ENCODE measurements at places on chromosomes 2 and 18. TPM values are rescaled to one million over a fixed set of nuclear protein-coding genes. Genes with fewer than 3 reads are reported as not detected.

DNA sequence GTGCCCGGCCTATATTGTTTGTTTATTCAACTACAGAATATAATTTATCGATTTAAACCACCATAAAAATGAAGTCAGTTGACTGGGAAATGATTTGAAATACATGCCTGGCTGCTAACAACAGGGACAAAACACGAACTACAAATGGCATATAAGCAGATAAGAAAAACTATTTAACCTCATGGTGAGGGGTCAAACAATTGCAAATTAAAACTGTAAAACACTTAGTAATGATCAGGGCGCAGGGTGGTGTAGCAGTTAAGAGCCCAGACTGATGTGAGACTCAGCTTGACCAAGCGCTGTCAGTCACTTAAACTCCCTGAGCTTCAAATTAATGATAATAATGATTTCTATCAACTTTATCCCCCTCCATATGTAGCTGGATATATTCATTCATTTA, 6.7 kb downstream of the MTHFD2 start:
- H3K27me3 ChIP-seq: no peaks in the 10 kb centered on the region
- H3K4me3 ChIP-seq: peak overlapping the region; percentile 63
- peaks cover 35% of the 10 kb centered on the region for H3K4me1 ChIP-seq
- DNase-seq: no peak
- H3K27ac ChIP-seq: peak overlapping the region; percentile 60

DNA sequence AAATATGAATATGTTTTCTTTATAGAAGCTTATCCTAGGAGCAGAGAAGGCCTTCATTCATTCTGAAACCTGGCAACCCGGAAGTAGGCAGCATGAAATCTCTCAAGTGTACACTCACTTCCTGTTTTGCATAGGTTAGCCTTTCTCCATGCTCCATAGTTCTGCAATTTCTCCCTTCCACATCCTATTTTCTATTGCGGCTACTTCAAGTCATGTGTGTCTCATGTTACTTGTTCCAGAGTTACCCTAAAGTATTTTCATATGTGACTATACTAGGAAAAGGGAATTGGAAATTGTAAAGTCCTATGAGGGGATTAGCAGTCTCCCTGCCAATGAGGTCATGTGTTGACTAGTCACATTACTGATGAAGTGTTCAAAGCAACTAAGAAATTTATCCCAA, 320.6 kb downstream of the NCKAP5 start:
- H3K4me1 ChIP-seq: peaks cover 22% of the 10 kb centered on the region
- peak; percentile 14 for DNase-seq
- no peak overlapping the region for H3K27ac ChIP-seq
- no peaks in the 10 kb centered on the region for H3K36me3 ChIP-seq
- no peaks in the 10 kb centered on the region for H3K27me3 ChIP-seq
- no peak overlapping the region for H3K4me3 ChIP-seq

DNA sequence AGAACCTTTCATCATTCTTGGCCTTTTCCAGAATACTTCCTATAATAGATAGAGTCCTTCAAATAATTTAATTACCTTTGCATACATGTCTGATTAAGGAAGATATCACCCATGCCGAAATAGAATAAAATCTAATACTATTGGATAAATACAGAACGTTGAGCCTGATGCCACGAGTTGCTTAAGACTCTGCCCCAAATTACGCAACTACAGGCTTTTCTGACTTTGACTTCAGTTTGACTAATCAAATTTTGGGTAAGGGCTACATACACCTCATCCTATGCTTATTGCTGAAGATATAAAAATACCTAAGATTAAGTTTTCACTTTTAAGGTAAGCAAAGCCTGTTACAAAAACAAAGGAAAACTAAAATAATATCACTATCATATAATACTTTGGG, 1065.1 kb upstream of the NRXN1 start:
- H3K4me3 ChIP-seq: no peak overlapping the region
- peak overlapping the region; percentile 63 for H3K27ac ChIP-seq
- H3K4me1 ChIP-seq: no peaks in the 10 kb centered on the region
- H3K27me3 ChIP-seq: no peaks in the 10 kb centered on the region
- H3K36me3 ChIP-seq: no peaks in the 10 kb centered on the region

DNA sequence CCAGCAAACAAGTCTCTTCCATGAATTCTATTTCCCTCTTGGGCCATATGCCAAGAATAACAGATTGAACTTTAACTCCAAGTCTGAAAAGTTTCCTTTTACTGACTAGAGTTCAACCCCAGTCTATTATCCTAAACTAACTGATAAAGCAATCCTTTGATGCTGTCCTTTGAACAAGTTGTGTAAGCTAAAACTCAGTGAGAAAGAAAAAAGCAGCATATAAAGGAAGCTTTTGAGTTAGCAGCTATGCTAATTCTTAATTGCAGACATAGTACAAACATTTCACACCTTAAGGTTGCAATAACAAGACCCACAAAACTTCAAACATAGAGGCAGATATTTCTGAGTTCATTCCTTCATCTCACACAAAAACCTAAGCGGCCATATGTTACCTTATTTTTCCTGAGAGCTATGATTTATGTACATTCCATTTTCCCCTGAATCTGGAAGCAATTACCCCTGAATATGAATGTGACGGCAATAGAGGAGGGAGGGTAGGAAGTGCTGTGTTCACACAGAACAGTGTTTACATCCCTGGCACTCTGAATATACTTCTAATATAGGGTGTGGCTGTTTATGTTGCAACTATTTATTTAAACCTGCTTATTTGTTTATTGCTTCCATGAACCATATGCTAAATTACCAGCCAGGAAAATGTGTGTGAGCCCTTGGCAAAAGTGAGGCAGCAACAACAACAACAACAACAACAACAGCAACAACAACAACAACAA, 180.6 kb downstream of the IRS1 start:
- H3K4me1 ChIP-seq: no peaks in the 10 kb centered on the region
- no peak overlapping the region for H3K4me3 ChIP-seq
- no peaks in the 10 kb centered on the region for H3K36me3 ChIP-seq
- no peak for DNase-seq
- H3K27ac ChIP-seq: no peak overlapping the region
- peaks cover 15% of the 10 kb centered on the region for H3K27me3 ChIP-seq

- H3K36me3 ChIP-seq: no peaks in the 10 kb centered on the region
- peak overlapping the region; percentile 12 for H3K27ac ChIP-seq
- no peak for DNase-seq
- H3K27me3 ChIP-seq: no peaks in the 10 kb centered on the region
- peaks cover 30% of the 10 kb centered on the region for H3K4me1 ChIP-seq
Observed at GRCh38 chr2:27955384-27956161, 65.0 kb downstream of the BABAM2 start.

- H3K4me1 ChIP-seq: peaks cover 20% of the 10 kb centered on the region
- no peaks in the 10 kb centered on the region for H3K27me3 ChIP-seq
- no peaks in the 10 kb centered on the region for H3K36me3 ChIP-seq
- no peak overlapping the region for H3K27ac ChIP-seq
Observed at GRCh38 chr2:96887493-96888012, 17.7 kb upstream of the SEMA4C start.

DNA sequence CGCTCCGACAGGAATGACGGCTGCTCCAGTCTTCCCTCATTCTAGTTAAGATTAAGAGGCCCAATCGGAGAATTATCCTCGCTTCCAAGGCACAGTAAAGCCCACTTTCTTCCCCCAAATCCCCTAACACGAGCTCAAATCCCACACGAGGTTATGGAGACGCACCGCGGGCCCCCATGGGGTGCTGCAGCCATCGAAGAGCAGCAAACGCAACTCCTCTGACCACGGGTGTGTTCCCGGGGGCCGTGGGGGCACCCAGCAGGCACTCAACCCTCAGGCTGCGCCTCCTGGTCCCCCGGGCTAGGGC, 446 bp downstream of the COPS9 start:
- H3K4me3 ChIP-seq: peak overlapping the region; percentile 91
- no peaks in the 10 kb centered on the region for H3K27me3 ChIP-seq
- DNase-seq: no peak
- no peaks in the 10 kb centered on the region for H3K36me3 ChIP-seq
- H3K27ac ChIP-seq: peak overlapping the region; percentile 97
- H3K4me1 ChIP-seq: peaks cover 40% of the 10 kb centered on the region

DNA sequence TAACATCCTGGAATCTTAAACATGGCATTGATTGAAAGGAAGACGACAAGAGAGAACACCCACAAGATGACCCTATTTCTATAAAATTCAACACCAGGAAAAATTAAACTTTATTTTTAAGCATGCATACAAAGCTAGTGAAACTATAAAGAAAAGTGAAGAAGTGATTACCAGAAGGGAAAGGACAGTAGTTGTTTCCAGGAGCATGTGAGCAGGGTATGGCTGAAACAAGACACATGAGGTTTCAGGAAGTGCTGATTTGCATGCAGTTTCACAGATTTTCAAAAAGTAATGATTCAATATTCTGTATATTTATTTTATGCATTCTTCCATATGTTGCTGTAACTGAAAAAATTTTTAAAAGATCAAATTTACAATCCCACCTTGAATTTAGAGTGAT, 24.6 kb upstream of the DAW1 start:
- H3K36me3 ChIP-seq: no peaks in the 10 kb centered on the region
- no peaks in the 10 kb centered on the region for H3K27me3 ChIP-seq
- no peak overlapping the region for H3K27ac ChIP-seq
- H3K4me1 ChIP-seq: no peaks in the 10 kb centered on the region

- H3K27me3 ChIP-seq: no peaks in the 10 kb centered on the region
- no peak overlapping the region for H3K4me3 ChIP-seq
- no peak overlapping the region for H3K27ac ChIP-seq
- DNase-seq: no peak
- H3K36me3 ChIP-seq: no peaks in the 10 kb centered on the region
Observed at GRCh38 chr18:79953971-79954651, 2.7 kb upstream of the SLC66A2 start.

DNA sequence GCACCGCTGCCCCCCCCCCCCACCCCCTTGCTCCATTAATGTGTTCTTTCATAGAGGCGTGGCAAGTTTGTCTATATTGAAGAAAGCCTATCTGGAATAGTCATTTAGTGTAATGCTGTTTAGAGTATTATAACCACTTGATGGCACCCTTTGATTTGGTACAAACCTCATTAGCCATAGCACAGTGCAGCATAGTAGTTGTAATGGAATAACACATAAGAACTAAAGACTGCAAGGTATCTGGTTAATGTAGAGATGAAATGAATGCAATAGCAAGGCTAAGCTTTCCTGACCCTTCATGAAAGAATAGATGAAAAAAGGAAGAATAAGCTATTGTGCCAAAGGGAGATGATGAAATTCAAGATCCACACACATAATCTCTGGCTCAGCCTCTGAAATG, 81.9 kb downstream of the EHBP1 start:
- H3K27ac ChIP-seq: no peak overlapping the region
- no peaks in the 10 kb centered on the region for H3K36me3 ChIP-seq
- H3K27me3 ChIP-seq: no peaks in the 10 kb centered on the region

GRCh38 chr18:26089293-26090129, 902 bp downstream of the SS18 start:
- peaks cover 21% of the 10 kb centered on the region for H3K4me1 ChIP-seq
- no peaks in the 10 kb centered on the region for H3K27me3 ChIP-seq
- DNase-seq: peak; percentile 9
- peaks cover 6% of the 10 kb centered on the region for H3K36me3 ChIP-seq

- peak overlapping the region; percentile 95 for H3K4me3 ChIP-seq
- peaks cover 24% of the 10 kb centered on the region for H3K4me1 ChIP-seq
- H3K27me3 ChIP-seq: no peaks in the 10 kb centered on the region
- peak overlapping the region; percentile 93 for H3K27ac ChIP-seq
- H3K36me3 ChIP-seq: no peaks in the 10 kb centered on the region
Observed at GRCh38 chr2:144330951-144331673, 188.8 kb downstream of the ZEB2 start.

GRCh38 chr2:164314148-164314547, 307.1 kb downstream of the GRB14 start:
- H3K4me3 ChIP-seq: no peak overlapping the region
- H3K4me1 ChIP-seq: no peaks in the 10 kb centered on the region
- DNase-seq: no peak
- no peak overlapping the region for H3K27ac ChIP-seq
- H3K27me3 ChIP-seq: no peaks in the 10 kb centered on the region

DNA sequence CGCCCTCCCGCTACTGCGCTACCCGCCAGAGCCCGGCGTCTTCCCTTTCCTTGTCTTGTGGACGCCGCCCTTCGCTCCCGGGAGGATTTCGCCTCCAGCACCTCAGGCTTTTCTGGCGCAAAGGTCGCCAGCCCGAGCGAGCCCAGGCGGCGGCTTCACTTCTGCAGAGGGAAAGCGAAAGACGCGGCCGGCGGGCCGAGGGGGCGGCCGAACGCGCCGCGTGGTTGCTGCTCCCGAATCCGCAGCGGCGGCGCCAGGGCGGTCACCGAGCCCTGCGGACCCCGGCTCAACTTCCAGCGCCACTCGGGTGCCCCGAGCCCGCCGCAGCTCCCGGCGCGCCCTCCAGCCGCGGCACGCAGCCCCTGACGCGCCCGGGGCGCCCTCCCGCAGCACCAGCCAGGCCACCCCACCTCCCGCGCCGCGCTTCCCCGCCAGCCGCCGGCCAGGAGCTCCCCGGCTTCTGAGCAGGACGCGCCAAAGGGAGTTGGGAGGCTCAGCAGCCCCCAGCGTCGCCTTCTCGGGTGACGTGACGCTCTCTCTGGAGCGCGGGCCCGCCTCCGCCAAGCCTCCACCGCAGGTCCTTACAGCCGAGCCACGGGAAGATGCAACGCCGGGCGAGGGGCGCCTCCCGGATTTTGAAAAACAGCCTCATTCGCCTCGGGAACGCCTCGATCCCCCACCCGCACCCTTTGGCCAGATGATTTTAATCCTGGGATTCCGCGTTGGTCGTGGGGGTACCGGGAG, 84.9 kb upstream of the EPB41L3 start:
- H3K27ac ChIP-seq: no peak overlapping the region
- no peak for DNase-seq
- no peak overlapping the region for H3K4me3 ChIP-seq
- peaks cover 4% of the 10 kb centered on the region for H3K4me1 ChIP-seq

DNA sequence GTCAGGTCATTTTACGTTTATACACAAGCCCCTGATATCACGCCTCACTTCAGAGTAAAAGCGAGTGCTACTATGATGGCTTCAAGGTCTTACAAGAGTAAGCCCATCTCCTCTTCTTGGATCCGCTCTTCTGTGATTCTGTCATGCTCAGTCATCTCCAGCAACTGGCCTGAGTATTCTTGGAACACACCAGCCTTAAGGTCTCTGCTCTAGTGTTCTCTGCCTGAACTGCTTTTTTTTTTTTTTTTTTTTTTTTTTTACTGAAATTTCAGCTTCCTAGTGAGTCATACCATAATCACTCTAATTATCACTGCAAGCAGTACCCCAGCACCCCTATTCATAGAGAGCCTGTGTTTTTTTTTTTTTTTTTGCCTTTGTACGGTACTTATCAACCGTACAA, 1228.9 kb downstream of the CNTNAP5 start:
- no peaks in the 10 kb centered on the region for H3K4me1 ChIP-seq
- no peak overlapping the region for H3K4me3 ChIP-seq
- H3K27me3 ChIP-seq: no peaks in the 10 kb centered on the region
- no peak for DNase-seq

CD28 gene
- 0.58 TPM for polyA plus RNA-seq

PIKFYVE gene
- polyA plus RNA-seq: 12.0 TPM

CD302 gene
- 0.37 TPM for polyA plus RNA-seq

IKZF2 gene
- 3.6 TPM for polyA plus RNA-seq

RESP18 gene
- polyA plus RNA-seq: not detected

GAL3ST2 gene
- polyA plus RNA-seq: not detected

SKOR2 gene
- polyA plus RNA-seq: not detected

EVX2 gene
- not detected for polyA plus RNA-seq

PDE11A gene
- not detected for polyA plus RNA-seq
